ENCODE measurements at places on chromosomes 5 and 9.

- no peak for DNase-seq
Measured at GRCh38 chr9:111287127-111287526, 42.9 kb downstream of the OR2K2 start.

GRCh38 chr5:146540414-146540813 lies 24.4 kb upstream of the GPR151 start:
- no peak for DNase-seq

DNA sequence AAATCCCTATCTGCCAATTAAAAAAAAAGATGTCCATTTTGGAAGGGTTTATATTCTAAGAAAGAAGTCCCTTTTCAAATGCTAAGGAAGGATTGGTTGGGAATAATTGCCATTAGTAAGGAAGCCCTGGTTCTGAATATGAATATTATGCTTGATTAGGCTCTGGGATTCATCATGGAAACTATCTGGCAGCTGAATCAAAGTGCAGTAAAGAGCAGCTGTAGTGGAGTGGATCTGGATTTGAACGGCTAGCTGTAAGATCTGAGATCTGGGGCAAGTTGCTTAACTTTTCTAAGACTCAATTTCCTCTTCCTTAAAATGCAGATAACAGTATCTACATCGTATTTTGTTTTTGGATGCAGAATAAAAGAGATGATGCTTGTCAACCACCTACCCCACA lies 10.5 kb downstream of the IL12B start:
- no peak for DNase-seq

DNA sequence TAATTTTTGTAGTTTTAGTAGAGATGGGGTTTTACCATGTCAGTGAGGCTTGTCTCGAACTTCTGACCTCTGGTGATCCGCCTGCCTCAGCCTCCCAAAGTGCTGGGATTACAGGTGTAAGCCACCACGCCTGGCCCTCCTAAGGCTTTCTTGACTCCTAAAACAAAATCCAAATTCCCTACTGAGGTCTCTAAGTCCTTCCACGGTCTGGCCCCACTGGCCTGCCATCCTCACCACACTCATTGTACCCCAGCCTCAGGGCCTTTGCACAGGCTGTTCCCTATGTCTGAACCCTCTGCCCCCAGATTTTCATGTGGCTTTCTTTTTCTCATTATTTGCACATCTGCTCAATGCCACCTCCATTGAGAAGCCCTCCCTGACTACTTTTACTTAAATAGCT lies 34.7 kb upstream of the MVB12B start:
- no peak for DNase-seq
